ENCODE measurements at places on chromosomes 3 and 15.

DNA sequence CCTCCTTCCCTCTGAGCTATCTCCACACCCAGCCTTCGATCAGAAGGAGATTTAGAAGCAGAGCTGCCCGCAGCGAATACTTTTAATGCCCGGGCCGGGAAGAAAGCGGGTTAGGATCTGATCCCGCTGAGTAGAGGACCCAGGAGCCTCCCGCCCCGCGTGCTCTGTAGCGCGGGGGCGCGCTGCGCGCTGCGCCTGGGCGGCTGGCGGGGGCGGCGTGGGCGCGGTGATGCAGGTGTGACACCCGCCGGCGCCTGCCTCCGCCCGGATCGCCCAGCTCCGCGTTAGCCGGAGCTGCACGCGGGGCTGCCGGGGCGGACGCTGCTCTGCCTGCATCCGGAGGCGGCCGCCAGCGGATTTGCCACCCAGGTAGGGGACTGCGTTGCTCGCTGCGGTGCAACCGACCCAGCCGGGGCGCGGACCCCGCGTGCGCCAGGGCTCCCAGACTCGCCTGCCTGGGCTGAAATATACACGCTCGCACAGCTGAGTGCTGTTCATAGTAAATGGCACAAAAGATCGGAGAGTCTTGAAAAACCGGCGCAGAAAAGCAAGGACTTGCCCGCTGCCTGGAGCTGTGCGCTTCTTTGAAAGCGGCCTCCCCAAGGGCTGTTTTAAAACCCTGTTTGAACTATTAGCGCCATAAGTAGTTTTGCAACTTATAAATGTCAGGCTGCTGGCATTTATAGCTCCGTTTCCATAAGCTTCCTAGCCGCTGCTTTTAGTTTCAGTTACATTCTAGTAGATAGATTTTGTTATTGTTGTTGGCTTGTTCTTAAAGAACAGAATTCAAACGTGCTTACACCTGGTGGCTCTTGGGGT lies at the start of gene SV2B:
Gene SV2B (plus strand): TSS at position 263 of the 819 bp plus-strand sequence. CDS start 126,007 bp downstream, outside the sequence.
- peak; percentile 20 for DNase-seq

- DNase-seq: no peak
Measured at GRCh38 chr3:39024497-39024896, 27.2 kb downstream of the SCN11A start.

GRCh38 chr3:178137206-178137605 lies 399.0 kb upstream of the KCNMB2 start:
- DNase-seq: no peak

DNA sequence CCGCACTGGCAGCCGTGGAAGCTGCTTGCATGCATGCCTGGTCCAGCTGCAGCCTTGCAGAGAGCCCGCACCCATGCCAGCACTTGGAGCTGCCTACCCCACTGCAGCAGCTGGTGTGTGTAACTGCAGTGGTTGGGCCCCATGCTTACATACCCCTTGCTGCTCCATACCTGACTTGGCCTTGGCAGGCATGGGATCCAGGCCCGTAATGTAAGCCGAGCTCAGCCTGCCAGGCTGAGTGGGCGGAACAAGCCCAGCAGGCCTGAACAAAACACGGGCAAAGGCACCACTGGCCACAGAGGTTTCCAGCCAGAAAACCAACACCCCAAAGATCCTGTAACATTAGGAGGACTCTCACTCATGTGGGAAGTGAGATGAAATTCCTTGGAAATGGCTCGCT lies 48.3 kb downstream of the SLC6A20 start:
- DNase-seq: no peak

GRCh38 chr3:187039723-187040414 lies 99.4 kb downstream of the RPL39L start:
- DNase-seq: no peak

DNA sequence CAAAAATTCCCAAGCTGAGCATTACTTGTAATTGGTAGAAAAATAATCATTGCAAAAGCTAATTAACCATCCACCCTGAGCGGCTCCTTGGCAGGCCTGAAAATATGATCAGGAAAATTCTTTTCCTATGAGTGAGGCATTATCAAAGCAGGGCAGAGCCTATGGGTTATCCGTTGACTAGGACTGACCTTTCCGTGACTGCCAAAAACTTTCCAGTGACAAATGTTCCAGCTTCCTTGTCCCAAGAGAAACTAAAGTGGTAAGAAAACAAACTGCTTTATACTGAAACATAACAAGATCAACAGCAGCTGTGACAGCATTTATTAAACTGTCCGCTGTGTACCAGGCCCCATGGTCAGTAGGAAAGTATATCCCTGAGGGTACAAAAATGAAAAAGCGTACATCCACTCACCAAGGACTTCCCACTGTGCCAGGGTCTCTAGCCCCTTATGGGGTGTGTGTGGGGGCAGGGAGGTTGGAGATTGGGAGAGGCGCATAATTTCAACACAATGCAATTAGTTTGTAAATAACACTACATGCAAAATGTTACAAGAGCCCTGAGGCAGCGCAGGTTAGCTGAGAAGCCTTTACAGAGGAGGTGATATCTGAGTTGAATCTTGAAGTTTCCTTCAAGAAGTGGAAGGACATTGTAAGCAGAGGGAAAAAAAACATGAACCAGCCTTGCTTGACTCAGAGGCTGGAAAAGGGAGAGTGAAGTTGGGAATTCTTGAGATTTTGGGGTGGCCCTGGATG lies 8.5 kb downstream of the LIPC start:
- DNase-seq: no peak

Measured in activated T-helper 1 cell treated with anti-CD3 and anti-CD28 coated beads, Interleukin-2, amount 50 U/mL, for 16 hours (primary cell).